ENCODE measurements at places on chromosomes 4 and X. TPM values are rescaled to one million over a fixed set of nuclear protein-coding genes. Genes with fewer than 3 reads are reported as not detected.

Gene UGT2B28
- total RNA-seq: not detected

Gene ADH1A
- total RNA-seq: 0.58 TPM

Gene WDR19
- 23.5 TPM for total RNA-seq

Gene GAGE12H
- total RNA-seq: not detected

Gene PPEF1
- 0.29 TPM for total RNA-seq
